Activated CD8-positive, alpha-beta memory T cell treated with anti-CD3 and anti-CD28 coated beads for 1 hour (primary cell): ENCODE measurements at places on chromosomes 11 and 22.

GRCh38 chr22:17106785-17107546, 14.2 kb downstream of the TMEM121B start:
- DNase-seq, result no peak

DNA sequence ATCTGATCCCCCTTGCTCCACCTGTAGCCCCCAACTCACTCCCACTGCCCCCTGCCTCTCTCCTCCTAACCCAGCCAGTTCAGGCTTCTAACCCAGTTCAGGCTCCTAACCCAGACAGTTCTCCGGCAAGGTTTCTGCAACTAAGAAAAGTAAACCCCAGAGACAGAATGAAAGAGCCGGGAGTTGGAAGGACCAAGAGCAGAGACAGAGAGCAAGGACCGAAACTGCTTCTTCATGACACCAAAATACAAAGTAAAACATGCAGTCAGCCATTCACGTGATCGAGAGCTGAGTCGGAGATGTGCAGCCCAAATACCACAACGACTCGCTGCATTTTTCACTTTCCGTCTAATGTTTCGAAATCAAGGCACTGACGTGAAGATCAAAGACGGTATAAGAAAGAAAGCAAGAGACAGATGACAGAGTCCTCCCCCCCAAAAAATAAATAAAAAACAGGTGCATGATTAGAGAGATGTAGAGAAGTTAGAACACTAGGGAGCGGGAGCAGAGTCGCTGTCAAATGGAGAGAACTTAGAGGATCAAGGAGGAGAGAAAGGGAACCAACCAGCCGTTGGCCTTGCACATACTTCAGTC, 884 bp downstream of the IL10RA start:
- no peak for DNase-seq

DNA sequence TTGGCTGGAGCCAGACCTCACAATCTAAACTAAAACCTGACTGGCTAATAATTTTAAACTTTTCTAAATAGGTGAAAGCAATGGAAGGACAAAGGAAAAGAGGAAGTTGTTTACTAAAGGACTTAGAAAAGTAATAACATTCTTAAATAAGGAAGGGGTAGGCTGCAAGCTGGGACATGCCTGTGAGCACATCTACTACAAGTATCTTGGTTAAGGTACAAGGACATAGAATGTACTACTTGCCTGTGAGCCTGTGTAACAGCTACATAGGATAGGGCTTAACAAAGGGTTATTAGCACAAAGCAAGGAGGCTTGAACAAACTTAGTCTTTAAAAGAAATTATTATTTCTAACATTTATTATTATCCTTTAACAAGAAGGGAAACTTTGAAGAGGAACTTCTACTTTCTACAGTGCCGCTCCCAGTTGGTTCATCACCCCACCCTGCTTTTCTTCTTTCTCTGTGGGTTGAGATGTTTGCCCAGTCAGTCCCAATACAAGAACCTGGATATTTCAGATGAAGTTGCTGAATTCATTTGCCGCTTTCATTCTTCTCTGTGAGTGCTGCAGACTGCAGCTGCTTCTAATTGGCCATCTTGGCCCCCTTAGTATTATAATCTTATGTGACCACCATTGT, 87.5 kb downstream of the PRMT3 start:
- DNase-seq, result no peak

GRCh38 chr11:57764566-57764965, 3.0 kb downstream of the CTNND1 start:
- DNase-seq, result no peak

DNA sequence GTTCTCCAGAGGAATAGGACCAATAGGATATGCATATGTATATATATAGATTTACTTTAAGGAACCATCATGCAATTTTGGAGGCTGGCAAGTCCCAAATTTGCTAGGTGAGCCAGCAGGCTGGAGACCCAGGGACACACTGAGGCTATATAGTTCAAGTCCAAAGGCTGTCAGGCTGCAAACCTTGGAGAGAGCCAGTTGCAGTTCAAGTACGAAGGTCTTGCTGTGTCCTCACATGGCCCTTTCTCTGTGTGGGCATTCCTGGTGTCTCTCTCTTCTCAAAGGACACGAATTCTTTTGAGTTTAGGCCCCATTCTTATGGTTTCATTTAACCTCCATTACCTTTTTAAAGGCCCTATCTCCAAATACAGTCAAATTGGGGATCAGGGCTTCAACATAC, 134.4 kb upstream of the SORL1-AS1 start:
- no peak for DNase-seq

GRCh38 chr11:105022527-105022926, 441 bp downstream of the CASP5 start:
- DNase-seq, result no peak

GRCh38 chr22:19504900-19505734, 19.1 kb downstream of the CLDN5 start:
- no peak for DNase-seq

- no peak for DNase-seq
These were observed 5.1 kb upstream of the CARNS1 start for GRCh38 chr11:67410369-67410831.

DNA sequence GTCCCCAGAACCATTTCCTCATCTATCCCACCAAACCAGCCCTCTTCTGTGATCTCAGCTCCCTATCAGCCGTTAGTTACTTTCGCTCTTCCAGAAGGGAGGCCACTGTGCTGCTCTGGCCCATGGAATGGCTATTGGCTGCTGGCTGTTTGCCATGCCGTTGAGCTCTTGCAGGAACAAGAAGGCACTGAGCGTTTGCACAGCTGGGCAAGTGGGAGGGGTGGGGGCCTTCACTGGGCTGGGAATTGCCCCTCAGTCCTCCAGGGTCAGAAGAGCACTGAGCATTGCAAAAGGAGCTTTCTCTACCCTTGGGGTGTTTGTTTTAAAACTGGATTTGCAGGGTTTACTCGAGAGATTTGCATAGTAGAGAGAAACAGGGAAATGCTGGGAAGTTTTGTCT, 129.0 kb upstream of the PARVA start:
- DNase-seq, result no peak

GRCh38 chr11:7889985-7890384, 41.1 kb downstream of the OR10A6 start:
- DNase-seq, result no peak

DNA sequence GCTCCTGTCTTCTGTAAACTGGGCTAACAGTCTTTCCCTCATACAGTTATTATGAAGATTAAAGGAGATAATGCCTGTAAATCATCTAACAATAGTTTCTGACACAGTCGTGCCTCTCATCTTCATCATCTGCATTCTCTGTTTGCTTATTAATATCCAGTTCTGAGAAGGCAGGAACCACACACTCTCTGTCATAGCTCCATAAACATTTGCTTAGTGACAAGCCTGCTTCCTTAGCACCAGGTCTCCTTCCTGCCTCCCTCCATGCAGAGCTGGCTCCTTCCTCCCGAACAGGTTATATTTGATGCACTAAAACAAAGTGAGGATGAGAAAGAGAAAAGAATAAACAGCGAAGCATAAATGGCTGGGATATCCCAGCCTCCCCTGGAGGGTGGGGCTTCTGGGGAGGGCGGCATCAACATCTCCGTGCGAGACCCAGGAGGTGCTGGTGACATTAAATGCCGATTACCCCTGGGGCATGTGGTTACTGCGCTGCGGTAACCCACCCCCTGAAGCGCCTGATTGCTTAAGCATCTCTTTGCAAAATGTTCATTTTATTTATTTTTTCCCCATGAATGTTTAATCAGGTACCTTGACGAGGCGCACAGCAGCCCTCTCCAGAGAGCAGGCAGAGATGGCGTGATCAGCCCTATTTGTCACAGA, 404.9 kb downstream of the NXPE2 start:
- no peak for DNase-seq

DNA sequence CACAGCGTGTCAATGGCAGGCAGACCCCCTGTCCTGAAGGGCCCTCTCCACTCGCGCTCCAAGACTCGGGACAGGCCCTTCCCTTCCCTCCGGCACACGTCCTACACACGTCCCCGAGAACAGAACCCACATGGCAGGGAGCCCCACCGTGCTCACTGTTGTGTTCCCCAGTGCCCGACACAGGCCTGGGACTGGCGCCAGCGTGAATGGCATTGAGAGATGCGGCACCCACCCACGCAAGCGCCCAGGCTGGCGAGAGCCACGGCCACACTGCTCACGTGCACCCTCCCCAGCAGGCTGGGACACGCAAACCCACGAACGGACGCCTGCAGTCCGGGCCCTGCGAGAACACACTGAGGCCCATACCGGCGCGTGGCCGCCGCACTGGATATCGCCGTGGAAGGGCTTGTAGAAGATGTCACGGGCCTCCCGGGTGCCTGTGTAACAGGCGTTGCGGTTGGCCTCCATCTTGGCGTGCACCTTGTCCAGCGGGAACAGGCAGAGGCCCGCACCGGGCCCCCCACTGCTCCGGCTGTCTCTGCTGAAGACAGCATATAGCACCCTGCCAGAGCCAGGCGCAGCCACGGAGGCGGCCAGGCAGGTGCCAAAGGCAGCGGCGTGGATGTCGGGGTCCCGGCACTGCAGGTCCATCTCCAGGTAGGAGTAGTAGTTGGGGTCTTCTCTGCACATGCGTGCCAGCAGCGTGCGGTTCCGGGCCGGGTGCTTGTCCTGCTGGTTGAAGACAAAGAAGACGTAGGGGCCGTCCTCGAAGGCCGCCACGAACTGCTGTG, 18.1 kb downstream of the PLXNB2 start:
- DNase-seq, result no peak

GRCh38 chr11:72821920-72822799, 7.9 kb downstream of the ATG16L2 start:
- peak; percentile 72 for DNase-seq

GRCh38 chr11:17159441-17159840, 48.3 kb downstream of the PIK3C2A start:
- no peak for DNase-seq

DNA sequence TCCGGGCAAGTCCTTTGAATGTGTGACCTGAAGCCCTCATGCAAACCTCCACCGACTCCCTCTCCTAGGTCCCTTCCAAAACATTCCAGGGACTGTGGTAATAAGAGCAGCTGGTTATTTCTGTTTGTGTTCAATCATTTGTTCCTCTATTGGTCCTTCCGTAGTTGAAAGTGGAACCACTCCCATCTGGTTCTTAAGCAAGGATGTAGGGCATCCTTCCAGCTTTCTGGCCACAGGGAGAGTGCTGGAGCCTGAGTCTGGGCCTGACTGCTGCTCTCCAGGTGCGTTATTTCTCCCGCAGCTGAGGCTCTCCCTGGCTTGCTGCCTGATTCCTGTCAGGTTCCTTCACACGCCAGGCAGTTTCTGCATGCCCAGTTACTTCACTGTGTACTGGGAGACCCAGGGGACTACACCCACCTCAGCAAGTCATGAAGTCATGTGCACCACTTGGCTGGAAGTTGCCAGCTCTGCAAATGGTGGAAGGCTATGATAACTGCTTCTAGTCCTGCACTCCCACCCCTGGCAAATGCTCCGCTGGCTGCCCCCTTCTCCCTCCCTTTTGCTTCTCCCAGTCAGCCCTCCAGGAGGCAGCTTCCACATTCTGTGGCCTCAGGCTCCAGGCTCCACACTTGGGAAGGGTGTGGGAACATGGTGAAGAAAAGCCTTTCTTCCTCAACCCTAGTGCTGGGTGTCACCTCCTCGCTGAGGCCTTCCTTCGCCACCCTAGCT, 4.0 kb upstream of the ALX4 start:
- DNase-seq, result no peak

- no peak for DNase-seq
These were observed 137.8 kb downstream of the C11orf58 start for GRCh38 chr11:16876053-16876752.

DNA sequence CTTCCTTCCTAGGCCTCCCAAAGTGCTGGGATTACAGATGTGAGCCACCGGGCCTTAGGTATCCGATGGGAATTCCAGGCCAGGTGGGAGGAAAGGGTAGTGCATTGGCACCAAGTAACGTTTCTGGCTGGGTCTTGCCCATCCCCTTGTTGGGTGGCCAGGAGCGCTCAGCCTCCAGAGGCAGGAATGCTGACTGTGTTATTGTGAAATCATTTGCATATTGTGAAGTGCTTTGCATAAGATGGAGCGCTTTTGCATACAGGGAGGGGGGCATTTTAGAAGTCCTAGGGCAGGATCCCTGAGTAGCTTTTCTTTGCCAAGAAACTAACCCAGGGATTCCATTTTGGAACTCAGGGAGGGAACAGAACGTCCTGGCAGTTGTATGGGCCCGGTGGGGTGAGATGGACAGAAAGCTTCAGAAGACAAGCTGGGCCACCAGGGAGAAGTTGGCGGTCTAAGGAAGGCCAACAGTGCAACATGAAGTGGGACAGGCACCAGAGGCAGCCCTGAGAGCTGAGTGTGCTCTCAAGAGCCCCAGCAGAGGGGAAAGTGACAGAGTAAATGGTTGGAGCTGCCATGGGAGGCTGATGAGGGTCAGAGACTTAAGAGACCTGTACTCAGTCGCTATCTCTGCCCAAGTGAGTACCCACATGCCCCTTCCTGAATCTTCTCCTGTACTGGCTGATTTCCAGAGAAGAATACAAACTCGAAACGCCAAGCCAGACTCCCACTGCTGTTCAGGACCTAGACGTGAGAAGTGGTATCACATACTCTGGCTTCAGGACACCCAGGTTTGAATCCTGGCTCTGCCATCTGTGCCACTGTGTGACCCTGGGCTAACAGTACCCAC, 1.3 kb upstream of the SLC39A13 start:
- no peak for DNase-seq

GRCh38 chr11:131486100-131486499, 115.7 kb downstream of the NTM start:
- DNase-seq, result no peak

GRCh38 chr11:2804701-2805387, 80.7 kb downstream of the CDKN1C start:
- no peak for DNase-seq

- DNase-seq, result no peak
These were observed 60.6 kb downstream of the FAM83F start for GRCh38 chr22:40055143-40055883.
